Endothelial cell of umbilical vein (primary cell): ENCODE measurements at places on chromosomes 16 and 17.

DNA sequence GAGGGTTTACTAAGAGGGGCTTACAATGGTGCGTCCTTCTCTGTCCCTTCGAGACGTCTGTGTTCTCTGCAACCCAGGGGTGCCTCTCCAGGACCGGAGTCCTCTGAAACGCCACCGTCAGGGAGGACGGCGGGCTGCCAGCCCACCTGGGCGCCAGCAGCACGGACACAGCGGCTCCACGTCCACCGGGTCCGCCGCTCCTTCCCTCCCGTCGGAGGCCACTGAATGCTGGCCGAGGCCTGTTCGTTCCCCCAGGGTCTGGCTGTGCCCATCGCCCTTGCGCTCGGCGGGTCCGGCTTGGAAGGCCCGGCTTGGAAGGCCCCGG lies 403 bp downstream of the TEPSIN start:
- no peak for DNase-seq
- peak overlapping the region; percentile 13 for H3K27ac ChIP-seq
- no peaks in the 10 kb centered on the region for H3K27me3 ChIP-seq
- H3K36me3 ChIP-seq: no peaks in the 10 kb centered on the region
- peaks cover 6% of the 10 kb centered on the region for H3K4me1 ChIP-seq
- peak overlapping the region; percentile 86 for H3K4me3 ChIP-seq

- H3K4me3 ChIP-seq: no peak overlapping the region
- no peaks in the 10 kb centered on the region for H3K4me1 ChIP-seq
- H3K27ac ChIP-seq: no peak overlapping the region
- DNase-seq: no peak
- H3K27me3 ChIP-seq: no peaks in the 10 kb centered on the region
- peaks cover 9% of the 10 kb centered on the region for H3K36me3 ChIP-seq
Measured at GRCh38 chr16:14608604-14609003, 21.5 kb downstream of the PARN start.

GRCh38 chr17:70144260-70144846 lies 25.0 kb upstream of the KCNJ2 start:
- H3K4me1 ChIP-seq: peaks cover 2% of the 10 kb centered on the region
- H3K4me3 ChIP-seq: no peak overlapping the region
- no peaks in the 10 kb centered on the region for H3K27me3 ChIP-seq
- H3K27ac ChIP-seq: no peak overlapping the region

- DNase-seq: no peak
- no peaks in the 10 kb centered on the region for H3K36me3 ChIP-seq
- H3K4me1 ChIP-seq: peaks cover 3% of the 10 kb centered on the region
- H3K27me3 ChIP-seq: no peaks in the 10 kb centered on the region
- H3K4me3 ChIP-seq: no peak overlapping the region
Measured at GRCh38 chr16:50666658-50667496, 14.2 kb downstream of the SNX20 start.

DNA sequence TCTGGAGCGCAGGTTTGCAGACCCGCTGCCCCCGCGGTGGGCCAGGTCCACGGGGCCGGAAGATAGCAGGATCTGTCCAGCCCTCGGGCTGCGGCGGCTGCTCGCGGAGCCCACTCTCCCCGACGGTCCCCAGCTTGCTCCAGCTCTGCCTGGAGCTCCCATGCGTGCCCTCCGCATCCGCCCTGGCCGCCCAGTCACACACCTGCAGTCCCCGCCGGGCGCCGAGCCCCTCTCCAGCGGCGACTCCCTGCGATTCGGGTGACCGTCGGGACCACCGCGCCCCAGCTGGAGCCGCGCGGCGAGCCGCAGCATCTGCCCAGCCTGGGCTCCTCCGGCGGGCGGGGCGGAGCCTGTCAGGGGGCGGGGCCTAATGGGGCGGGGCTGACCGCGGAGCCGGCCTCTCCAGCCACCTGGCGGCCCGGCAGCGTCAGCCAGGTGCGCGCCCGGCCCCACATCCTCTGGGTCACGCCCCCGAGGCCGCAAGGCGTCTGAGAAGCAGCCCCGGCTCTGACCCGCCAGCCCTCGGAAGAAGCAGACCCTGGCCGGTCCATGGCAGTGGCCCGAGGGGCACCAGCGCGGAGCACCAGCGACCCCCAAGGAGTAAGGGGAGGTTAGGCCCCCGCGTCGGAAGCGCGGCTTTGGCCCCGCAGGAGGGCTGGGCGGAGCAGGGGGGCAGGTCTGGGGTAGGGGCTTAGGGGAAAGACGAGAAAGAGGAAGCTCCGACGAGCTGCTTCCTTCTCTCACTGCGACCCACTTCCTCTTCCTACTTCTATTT lies at the start of gene PIK3R5:
TSS of gene PIK3R5 (minus strand) at position 314 of the 775 bp plus-strand sequence. CDS start 54,213 bp downstream, outside the sequence.
- no peak for DNase-seq
- no peaks in the 10 kb centered on the region for H3K36me3 ChIP-seq
- H3K4me3 ChIP-seq: no peak within 1 kb of the TSS

- H3K36me3 ChIP-seq: peaks cover 2% of the 10 kb centered on the region
- peak within 1 kb of the TSS; percentile 78 for H3K27ac ChIP-seq
- H3K4me3 ChIP-seq: peak within 1 kb of the TSS; percentile 99
- peak; percentile 96 for DNase-seq
- peaks cover 24% of the 10 kb centered on the region for H3K4me1 ChIP-seq
- H3K27me3 ChIP-seq: no peaks in the 10 kb centered on the region
Measured at GRCh38 chr16:86566601-86566965, at the start of gene FOXC2. TSS of gene FOXC2 (plus strand) at chr16:86566829. CDS start at chr16:86567336, 507 bp downstream.

DNA sequence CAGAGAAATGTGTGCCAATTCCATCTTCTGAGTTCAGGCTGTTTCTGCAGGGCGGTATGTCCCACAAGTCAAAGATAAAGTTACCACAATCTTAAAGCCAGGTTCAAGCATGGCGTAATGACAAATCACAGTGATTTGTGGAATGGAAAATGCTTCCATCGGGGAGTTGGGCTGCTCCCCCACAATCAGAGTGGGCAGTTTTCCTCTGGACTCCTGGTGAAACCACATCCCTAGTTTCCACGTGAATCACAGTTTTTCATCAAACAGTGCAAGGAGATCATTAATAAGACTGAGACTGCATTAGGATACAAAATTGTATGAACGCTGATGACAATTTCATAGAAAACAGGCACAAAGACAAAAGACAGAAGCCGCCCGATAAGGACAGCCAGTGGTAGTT lies 3.6 kb downstream of the LITAF start:
- peaks cover 5% of the 10 kb centered on the region for H3K4me1 ChIP-seq
- H3K27ac ChIP-seq: no peak overlapping the region
- H3K4me3 ChIP-seq: no peak overlapping the region
- peaks cover 12% of the 10 kb centered on the region for H3K27me3 ChIP-seq

GRCh38 chr17:1031711-1032110 lies 34.8 kb downstream of the TIMM22 start:
- H3K27me3 ChIP-seq: no peaks in the 10 kb centered on the region
- DNase-seq: no peak
- H3K27ac ChIP-seq: no peak overlapping the region
- H3K4me1 ChIP-seq: no peaks in the 10 kb centered on the region
- peaks cover 3% of the 10 kb centered on the region for H3K36me3 ChIP-seq

DNA sequence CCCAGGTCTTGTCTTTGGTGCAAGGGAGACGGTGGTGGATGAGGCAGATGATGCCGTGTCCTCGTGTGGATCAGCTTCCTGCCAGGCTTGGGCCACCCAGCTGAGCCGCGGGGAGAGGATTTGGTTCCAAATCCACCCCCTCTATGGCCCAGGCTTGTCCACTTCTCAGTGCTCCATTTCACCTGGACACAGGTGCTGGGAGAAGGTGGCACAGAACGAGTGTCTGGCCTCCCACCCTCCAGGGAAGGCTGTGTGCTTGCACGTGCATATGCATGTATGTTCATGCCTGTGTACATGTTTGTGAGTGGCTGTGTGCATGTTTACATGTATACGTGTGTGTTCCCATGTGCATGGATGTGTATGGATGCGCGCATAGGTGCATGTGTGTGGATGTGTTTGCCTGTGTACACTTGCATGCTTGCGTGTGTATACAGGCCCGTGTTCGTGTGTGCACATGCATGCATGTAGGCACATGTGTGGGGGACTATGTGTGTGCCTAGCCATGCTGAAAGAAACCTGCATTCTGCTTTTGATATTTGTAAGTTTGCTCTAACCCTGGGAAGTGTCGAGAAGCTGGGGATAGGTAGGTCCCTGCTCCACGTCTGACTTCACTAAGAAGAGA lies 196.3 kb downstream of the IRF8 start:
- H3K36me3 ChIP-seq: no peaks in the 10 kb centered on the region
- no peaks in the 10 kb centered on the region for H3K27me3 ChIP-seq
- no peak for DNase-seq

DNA sequence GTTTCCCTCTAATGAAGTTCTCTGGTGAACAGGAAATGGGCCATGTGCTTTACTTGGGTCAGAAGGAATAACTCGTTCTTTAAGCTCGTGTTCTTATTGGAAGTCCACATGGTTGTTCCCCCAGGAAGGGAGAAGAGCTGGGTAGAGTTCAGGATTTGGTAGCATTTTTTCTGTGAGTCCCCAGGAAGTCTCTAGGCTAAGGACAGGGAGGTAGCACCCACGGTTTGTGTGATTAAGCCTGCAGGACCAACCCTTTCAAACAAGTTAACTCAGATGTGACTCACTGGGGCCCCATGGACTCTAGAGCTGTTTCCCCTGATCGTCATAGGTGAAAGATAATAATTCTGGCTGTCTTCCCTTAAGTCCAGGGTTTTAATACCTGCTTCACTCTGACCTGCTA lies 16.4 kb downstream of the SAP30BP start:
- H3K27ac ChIP-seq: peak overlapping the region; percentile 45
- no peak for DNase-seq
- H3K27me3 ChIP-seq: no peaks in the 10 kb centered on the region
- H3K4me3 ChIP-seq: no peak overlapping the region

- no peaks in the 10 kb centered on the region for H3K27me3 ChIP-seq
- no peak overlapping the region for H3K27ac ChIP-seq
- H3K4me3 ChIP-seq: no peak overlapping the region
- no peaks in the 10 kb centered on the region for H3K36me3 ChIP-seq
Measured at GRCh38 chr17:74637265-74637664, 13.7 kb upstream of the CD300E start.

GRCh38 chr17:59277031-59277430 lies 54.4 kb upstream of the YPEL2 start:
- H3K36me3 ChIP-seq: no peaks in the 10 kb centered on the region
- no peak for DNase-seq
- H3K4me3 ChIP-seq: no peak overlapping the region
- no peaks in the 10 kb centered on the region for H3K27me3 ChIP-seq

DNA sequence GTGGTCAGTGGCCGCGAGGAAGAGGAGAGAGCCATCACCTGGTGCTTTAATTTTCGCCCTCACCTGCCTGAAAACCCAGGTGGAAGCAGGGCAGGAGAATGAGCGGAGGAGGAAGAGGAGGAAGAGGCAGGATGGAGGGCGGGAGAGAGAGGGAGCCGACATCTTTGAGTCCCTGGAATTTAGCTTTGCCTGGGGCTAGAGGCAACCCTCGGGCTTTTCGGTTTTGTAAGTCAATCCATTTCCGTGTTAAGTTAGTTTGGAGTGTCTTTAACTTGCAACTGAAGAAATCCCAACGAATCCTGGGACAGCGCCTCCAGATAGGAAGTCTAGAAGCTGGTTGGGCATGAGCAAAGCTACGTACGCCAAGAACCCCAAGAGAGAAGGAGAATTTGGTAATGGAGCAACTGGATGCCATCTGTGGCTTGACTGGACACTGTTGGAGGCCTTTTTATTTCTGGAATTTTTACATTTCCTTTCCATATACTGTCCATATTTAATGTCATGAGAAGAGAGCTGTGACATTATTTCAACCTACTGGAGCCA lies 36.9 kb upstream of the ATP2A3 start:
- H3K27me3 ChIP-seq: no peaks in the 10 kb centered on the region
- peaks cover 1% of the 10 kb centered on the region for H3K36me3 ChIP-seq
- H3K4me3 ChIP-seq: no peak overlapping the region

- no peak overlapping the region for H3K4me3 ChIP-seq
- H3K27ac ChIP-seq: peak overlapping the region; percentile 54
- peaks cover 46% of the 10 kb centered on the region for H3K4me1 ChIP-seq
- H3K27me3 ChIP-seq: no peaks in the 10 kb centered on the region
Measured at GRCh38 chr17:44900894-44901293, 1.6 kb upstream of the EFTUD2 start.
